ENCODE measurements at places on chromosomes 5 and 9.

- no peak for DNase-seq
Observed at GRCh38 chr9:17824616-17825264, 245.9 kb downstream of the SH3GL2 start.

- DNase-seq = peak; percentile 82
Observed at GRCh38 chr5:180353048-180353979, at the start of gene GFPT2. Gene GFPT2, minus strand, starts transcription at chr5:180353336. Its CDS starts 119 bp downstream, at chr5:180353217.

DNA sequence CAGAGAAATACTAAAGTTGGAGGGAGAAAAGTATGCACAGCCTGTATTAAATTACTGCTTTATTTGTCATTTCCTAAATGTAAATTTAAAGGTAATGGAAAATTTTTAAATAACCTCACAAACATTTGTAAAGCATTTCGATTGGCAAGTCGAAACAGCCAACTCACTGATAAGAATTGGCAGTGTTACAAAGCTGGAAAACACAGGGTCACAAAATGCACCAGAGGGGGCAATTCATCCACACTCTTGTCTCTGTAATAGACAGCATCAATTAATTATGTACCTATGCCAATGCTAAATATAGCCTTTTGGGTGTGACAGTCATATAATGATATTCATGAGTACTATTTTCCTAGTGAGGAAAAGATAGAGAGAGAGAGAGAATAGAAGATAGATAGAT lies 140.6 kb upstream of the PRLR start:
- DNase-seq = no peak

DNA sequence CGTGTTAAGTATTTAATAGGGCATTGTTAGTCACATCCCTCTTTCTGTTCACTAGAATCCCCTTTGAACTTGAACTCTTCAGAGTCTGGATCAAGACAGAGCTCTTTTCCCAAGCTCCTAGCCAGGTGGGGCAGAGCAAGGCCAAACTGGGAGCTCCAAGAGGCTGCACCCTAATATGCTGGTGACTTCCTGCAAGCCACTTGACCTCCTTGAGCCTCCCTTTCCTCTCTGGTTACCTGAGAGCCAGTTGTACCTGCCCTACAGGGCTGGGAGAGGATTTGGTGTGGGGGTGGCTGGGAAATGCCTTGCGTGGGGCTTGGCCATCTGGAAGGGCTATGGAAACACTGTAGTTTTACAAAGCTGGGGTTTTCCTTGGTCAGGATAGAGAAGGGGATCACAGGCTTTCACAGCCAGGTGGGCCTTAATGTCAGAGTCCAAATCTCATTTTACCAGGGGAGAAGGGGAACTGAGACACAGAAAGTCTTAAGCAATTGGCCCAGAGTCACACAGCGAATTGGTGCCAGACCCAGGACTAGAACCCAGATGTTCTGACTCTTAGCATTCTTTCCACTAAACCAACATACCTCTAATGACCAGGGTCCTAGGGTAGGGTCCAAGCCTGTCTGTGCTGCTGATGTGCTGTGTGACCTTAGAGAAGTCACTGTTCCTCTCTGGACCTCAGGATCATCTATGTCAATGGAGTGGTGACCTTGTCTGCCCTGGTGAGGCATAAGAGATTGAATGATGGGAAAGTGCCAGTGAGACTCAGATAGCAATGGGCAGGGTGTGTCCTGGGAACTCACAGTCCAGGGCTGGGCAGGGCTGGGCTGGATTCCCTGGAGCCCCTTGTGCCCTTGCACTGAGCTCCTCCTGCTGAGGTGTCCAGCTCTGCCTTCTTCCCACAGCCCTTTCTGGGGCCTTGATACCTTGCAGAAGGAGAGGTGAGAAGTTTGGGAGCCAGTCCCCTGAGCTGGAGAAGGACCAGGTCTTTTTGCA lies 35.8 kb downstream of the GSN start:
- DNase-seq = no peak

- DNase-seq = no peak
Observed at GRCh38 chr5:83972236-83972635, 251.6 kb upstream of the HAPLN1 start.

- no peak for DNase-seq
Observed at GRCh38 chr9:123616707-123617106, 260.7 kb downstream of the CRB2 start.

- no peak for DNase-seq
Observed at GRCh38 chr5:115737452-115737851, 79.0 kb downstream of the CDO1 start.

DNA sequence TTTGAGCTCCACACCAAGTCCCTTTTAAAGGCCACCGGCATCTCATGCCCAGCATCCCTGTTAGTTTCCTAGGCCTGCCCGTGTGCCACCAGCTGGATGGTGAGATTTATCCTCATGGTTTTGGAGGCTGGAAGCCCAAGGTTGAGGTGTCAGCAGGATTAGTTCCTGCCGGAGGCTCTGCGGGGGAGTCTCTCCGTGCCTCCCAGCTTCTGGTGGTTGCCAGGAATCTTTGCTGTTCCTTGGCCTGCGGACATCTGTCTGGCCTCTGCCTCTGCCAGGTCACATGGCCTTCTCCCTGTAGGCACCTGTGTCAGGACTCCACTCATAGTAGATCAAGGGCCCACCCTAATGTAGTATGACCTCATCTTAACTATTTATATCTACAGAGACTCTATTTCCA lies 45.4 kb downstream of the JADE2 start:
- DNase-seq = no peak

DNA sequence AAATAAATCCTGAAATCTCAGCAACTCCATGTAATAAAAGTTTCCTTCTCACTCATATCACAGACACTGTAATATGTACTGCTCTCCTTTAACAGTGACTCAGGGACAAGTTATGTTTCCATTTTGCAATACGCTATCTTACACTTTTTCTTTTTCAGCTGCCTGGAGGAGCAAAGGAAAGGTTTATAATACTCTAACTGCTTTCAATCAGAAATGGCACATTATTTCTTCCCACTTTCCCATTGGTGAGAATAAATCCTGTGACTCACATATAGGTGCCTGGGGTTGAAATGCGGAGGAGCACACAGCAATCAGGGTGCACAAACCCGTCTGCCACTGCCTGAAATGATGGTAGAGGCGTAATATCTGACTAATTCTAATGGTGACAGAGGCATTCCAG lies 186.6 kb downstream of the HINT1 start:
- no peak for DNase-seq

DNA sequence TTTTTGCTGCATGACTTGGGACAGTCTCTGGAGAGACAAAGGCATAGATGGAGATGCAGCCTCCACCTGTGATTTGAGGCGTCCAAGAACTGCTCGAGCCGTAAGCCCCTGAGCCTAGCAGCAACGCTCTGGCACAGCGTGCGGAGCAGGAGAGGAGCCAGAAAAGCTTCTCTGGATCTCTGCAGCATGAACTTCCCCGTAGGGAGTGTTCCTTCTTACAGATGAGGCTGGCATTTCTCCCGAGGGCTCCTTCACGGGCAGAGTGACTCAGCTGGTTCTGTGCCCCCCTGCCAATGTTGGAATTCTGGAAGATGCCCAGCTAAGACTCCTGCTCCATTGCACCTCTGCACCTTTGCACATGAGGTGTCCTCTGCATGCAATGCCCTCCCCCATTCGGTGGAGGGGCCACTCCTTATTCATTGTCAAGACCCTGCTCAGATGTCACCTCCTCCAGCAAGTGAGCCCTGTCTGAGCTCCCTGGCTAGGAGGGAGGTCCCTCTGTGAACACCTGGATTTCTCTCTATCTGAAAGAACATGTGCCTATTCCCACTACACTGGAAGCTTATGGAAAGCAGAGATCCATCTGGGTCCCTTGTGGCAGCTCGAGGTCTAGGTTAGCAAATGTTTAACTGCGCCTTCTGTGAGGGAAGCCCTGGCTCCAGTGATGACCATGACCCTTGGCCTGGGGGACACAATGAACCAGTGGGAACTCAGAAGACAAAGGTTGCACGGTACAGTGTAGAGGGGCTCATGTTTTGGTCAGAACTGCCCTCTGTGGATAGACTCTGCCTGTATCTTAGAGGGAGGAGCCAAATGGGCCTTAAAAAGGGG lies 39.6 kb downstream of the SH3PXD2B start:
- DNase-seq = no peak

DNA sequence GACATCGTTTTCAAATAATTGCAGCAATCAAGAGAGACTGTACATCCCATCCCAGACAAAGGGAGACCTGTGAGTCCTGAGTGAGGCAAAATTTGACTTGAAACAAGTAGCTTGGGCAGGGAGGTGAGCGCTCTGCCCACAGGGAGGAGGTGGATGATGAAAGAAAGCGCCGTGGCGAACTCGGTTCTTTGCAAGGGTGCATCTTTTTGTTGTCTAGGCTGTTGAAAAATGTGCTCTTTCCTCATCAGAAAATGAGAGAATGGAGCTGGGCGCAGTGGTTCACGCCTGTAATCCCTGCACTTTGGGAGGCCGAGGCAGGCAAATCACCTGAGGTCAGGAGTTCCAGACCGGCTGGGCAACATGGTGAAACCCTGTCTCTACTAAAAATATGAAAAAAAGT lies 150.5 kb downstream of the GAPVD1 start:
- DNase-seq = no peak

DNA sequence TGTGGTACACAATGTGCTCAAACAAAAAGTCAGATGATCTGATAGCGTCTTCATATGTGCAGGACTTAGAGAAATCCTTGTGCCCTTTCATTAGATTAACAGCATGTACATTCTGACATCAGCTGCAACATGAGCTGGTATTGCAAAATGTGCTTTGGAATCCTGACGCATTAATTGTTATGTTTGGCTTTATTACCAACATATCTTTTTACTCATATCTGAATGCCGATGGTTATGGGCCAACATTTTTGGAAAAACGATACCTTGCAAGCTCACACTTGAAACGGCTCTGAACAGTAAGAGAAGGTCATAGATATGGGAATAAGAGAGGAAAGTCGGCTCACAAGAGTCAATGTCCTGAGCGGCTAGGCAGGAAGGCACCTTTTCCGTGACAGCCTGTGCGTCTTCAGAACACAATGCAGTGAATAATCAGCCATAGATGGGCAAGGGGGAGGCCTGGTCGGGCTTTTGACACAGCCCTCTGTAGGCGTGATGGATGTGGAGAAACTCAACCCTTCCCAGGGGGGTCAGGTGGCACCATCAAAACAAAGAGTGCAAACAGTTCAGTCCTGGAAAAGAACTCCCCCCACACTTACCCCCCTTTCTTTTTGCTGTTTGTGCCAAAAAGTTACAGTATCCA lies 36.4 kb upstream of the GAS1 start:
- no peak for DNase-seq

GRCh38 chr5:140111011-140111858 lies 2.7 kb upstream of the PURA start:
- DNase-seq = peak; percentile 6

DNA sequence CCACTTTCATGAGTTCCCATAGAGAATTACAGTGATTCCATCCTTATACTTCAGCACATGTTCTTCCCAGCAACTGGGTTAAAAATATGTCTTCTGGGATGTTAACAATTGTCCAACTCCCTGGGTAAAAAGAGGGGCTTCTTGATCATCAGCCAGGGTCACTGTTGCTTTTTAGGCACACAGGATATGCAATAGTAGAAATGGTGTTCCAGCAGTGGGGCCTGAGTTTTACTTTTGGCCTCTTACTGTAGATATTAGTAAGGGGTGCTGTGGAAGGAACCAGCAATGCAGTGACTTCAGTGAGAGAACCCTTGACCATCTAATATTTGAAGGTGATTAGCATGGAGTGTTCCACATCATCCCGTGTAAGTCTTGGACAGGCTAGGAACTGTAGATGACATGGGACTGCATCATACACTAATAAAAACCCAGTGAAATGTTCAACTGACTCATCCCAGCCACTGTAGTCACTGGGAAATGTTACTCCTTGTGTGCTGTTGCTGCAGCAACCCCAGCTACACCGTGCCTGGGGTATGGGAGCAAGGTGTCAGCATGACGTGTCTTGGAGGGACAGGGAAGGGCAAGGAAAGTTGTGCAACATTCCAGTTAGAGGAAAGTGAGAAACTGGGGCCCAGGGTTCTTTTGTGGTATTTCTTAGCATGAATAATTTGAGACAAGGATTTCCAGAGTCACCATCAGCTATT lies 610.9 kb downstream of the RAB3C start:
- DNase-seq = no peak

DNA sequence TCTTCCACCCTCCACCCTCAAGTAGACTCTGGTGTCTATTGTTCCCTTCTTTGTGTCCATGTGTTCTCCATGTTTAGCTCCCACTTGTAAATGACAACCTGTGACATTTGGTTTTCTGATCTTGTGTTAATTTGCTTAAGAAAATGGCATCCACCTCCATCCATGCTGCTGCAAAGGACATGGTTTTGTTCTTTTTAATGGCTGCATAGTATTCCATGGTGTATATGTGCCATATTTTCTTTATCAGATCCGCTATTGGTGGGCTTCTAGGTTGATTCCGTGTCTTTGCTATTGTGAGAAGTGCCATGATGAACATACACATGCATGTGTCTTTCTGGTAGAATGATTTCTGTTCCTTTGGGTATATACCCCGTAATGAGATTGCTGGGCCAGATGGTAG lies 163.4 kb upstream of the ITGA1 start:
- DNase-seq = no peak

GRCh38 chr9:36194326-36195000 lies 3.7 kb downstream of the CLTA start:
- no peak for DNase-seq

- no peak for DNase-seq
Observed at GRCh38 chr5:74326571-74327338, 313.8 kb downstream of the ENC1 start.

DNA sequence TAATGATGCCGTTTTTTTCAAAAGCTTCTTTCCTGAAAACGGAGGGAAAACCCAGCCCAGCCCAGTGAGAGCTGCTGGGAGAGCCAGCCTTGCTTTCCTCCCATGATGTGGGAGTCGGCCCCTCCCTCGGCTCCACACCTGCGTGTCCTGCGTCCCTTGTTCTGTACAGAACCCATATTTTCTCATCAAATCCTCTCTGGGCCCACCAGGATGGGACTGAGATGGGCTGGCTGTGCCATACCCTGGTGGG lies 8.9 kb downstream of the FLT4 start:
- no peak for DNase-seq

DNA sequence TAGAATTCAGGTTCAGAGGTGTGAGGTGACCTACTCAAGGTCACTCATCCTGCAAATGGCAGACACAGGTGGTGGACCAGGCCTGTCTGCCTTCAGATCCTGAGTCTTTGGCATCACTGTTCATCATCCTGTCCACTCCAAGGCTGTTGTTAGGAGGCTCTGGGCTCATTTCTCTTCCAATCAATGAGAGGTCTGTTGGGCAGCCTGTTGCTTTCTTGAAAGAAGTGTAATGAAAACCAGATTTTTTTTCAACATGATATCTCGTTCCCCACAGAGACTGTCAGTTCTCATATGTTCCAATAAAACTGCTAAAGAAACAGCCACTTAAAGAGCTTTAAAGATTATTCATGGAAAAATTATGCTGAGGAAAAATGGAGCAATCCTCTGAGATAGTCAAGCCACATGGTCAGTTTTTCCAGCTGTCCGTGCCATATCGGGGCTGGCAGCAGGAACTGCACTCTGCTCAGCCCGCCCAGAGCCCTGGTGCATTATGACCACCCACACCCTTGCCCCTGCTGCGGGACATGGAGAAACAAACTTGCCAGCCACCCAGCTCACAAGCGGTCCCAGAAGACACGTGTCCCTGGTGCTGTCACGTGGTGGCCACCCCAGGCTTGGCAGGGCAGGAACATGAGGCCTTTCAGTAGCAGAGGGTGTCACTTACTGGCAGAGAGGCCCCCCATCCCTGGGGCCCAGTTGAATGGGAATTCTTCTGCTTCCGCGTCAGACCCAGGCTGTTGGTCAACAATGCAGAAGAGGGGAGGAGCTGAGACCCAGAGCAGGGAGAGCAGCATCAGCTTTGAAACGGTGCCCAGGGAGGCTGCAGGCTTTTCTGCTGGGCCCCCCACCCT lies 63.7 kb upstream of the ANGPTL2 start:
- no peak for DNase-seq

Data from endothelial cell (in vitro differentiated cells).